HTR-8/SVneo (cell line): ENCODE measurements at places on chromosomes 2 and 18.
A peak's percentile ranks its signal among the peaks of the same experiment; 100 is the strongest.

DNA sequence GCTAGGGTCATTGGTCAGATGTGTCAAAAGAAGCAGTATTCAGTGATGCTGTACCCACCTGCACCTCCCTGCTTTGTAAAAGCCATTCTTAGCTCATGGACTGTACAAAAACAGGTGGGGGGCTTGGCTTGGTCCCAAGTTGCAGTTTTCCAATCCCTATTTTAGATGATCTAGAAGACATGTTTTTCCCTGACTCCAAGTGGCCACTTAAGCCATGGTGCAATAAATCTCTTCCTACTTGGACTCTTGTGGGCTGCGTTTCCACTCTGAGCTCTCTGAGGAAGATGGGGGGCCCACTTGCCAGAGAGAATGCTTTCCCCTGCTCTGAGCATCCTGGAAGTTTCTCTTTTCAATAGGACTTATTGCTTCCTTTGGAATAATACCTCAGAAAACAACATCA, 57.0 kb upstream of the SPP2 start:
- DNase-seq = no peak

GRCh38 chr2:61878761-61879160, 9.7 kb downstream of the CCT4 start:
- no peak for DNase-seq

DNA sequence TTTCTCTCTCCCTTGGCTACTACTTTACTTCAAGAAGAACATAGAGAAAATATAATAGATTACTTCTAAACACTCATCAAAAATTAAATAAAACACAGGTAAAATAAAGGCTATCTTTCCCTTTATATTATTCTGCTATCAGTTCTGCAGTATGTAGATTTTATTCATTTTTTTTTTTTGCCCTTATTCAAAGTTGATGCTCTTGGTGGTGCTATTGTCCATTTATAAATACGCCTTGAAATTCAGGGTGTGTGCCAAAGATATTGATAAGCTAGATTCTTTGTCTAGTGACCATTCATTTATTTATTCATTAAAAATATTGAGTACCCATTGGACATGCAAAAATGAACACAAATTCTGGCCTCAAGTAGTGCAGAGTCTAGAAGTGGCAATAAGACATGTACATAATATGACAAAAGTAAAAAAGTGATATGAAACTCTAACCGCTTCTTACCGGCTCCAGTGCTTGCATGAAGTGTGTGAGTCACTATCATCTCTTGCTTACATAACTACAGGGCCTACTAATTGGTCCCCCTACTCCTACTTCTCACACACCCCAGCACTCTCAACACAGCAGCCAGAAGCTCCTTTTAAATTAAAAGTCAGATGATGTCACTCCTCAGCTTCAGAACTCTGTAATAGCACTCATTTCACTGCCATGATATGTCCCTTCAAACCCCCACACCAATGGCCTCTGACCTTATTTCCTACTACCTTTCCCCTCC, 208.3 kb upstream of the FANCL start:
- no peak for DNase-seq

DNA sequence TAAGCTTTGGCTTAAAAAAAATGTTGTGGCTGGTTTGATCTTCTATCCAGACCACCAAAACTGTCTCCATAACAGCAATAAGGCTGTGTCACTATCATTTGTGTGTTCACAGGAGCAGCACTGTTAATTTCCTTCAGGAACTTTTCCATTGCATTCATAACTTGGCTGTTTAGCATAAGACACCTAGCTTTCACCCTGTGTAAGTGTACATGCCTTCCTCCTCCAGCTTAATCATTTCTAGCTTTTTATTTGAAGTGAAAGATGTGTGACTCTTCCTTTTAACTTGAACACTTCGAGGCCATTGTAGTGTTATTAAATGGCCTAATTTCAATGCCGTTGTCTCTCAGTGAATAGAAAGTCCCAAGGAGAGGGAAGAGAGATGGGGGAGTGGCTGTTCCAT, 352.9 kb upstream of the VWC2L start:
- DNase-seq = no peak

GRCh38 chr2:18860179-18860578, 270.8 kb upstream of the NT5C1B start:
- no peak for DNase-seq

DNA sequence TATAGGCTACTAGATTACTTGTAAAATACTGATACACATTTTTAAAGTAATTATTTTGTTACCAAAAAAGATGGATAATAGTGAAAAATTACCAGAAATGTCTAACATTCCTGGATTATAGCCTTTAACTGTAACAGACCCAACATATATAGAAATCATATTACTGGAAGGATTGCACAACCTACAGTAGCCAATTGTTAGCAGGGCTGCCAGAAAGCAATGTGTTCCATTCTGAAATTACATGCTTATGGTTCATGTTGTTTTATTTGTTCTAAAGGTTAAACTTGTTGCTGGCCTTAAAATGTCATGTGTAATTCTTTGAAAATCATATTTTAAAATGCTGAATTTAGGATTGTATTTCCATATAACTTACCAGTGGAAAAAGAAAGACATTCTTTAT, 793.6 kb upstream of the ACVR2A start:
- no peak for DNase-seq

GRCh38 chr2:190344276-190344827, 963 bp downstream of the INPP1 start:
- peak; percentile 56 for DNase-seq

GRCh38 chr18:51726614-51727013, 529.1 kb upstream of the MEX3C start:
- no peak for DNase-seq

DNA sequence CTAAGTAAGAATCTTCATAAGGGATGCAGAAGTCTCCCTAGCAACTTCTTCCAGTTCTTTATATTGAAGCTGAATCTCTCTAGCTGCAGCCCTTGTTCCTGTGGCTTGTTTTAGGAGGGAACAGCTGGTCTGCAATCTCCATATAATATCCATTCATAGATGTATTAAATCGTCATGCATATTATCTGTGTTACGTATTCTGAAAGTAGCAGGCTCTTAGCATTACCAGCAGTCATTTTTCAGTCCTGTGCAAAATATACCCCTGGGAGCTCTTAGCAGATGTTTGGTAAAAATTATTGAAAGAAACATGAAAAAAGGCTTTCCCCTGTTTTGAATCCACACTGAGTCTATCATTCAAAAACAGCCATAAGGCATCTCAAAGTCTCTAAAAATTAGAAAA, 385.3 kb downstream of the IRS1 start:
- no peak for DNase-seq

- no peak for DNase-seq
Measured at GRCh38 chr2:99644419-99644787, 154.6 kb upstream of the REV1 start.

DNA sequence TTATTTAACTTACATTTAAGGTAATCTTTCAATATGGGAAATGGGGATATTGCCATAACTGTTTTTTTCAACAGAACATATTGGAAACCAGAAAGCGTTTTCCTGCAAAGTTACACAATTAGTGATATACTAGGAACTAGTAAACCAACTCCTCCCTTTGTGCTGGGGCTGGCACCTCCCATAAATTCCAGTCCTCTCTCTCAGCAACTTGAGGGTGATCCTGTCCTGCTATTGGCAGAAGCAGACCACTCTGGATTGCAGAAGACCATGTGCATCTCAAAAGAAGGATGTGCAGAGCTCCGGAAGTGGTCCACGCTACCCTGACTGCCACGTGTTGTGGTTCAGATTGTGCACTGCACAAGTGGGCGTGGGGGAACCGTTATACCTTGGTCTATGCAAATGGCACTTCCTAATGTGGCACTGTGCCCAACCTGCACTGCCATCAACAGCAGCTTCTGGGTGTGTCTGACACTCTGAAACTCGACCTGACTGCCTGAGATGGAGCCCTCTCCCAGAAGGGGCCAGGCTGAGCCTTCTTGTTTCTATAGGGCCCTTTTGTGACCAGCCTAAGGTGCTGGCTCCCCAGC, 219.2 kb downstream of the ZNF516 start:
- no peak for DNase-seq

- no peak for DNase-seq
Measured at GRCh38 chr2:45777996-45778719, 126.7 kb downstream of the PRKCE start.

- DNase-seq = peak; percentile 54
Measured at GRCh38 chr2:36351736-36352349, 3.7 kb upstream of the CRIM1 start.

DNA sequence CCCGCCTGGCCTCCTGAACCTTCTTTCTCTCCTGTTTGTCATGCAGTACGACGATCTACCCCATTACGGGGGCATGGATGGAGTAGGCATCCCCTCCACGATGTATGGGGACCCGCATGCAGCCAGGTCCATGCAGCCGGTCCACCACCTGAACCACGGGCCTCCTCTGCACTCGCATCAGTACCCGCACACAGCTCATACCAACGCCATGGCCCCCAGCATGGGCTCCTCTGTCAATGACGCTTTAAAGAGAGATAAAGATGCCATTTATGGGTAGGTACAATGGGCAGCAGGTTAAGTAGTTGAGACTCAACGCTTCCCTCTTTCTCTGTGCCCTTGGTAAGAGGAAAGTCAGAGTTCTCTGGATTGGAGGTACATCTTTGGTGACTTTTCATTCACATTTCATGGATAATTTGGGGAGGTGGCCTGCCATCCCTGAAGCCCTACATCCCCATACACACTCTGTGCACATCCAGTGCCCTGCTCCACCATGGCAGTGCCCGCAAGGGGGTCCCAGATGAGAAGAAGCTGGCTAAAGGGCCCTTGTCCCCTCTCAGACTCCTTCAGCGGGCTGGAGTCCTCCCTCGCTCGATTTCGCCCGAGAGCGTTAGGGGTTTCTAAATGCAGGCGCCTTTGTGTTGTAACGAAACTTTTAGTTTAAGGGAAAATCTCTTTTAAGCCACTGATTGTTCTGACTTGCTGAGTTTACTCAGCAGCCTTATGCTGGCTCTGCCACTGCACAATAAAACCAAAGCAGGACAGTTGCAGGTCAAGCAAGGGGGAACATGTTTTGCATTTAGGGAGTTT, 3.0 kb downstream of the MEIS1 start:
- DNase-seq = no peak

- no peak for DNase-seq
Measured at GRCh38 chr2:182426918-182427240, at the start of gene PDE1A. Gene PDE1A (minus strand): TSS chr2:182427036.

- no peak for DNase-seq
Measured at GRCh38 chr18:37489998-37490397, 75.6 kb downstream of the CELF4 start.

DNA sequence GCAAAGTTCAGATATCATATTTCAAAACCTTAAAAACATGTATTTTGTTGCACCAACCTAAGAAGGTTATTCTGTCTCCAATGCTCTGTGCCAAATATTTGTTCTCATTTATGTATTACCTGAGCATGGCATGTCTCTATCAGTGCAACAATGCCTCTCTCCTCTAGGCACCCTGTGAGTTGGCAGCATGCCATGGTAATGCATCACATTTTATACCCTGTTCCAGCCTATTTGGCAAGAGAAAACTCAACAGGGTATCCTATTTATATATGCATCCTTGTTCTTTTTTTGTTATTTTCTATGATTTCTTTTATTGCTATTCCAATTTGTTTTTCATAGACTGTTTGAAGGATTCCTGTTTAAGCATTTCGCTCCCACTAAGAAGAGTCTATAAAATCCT, 126.3 kb upstream of the NRXN1 start:
- DNase-seq = no peak

DNA sequence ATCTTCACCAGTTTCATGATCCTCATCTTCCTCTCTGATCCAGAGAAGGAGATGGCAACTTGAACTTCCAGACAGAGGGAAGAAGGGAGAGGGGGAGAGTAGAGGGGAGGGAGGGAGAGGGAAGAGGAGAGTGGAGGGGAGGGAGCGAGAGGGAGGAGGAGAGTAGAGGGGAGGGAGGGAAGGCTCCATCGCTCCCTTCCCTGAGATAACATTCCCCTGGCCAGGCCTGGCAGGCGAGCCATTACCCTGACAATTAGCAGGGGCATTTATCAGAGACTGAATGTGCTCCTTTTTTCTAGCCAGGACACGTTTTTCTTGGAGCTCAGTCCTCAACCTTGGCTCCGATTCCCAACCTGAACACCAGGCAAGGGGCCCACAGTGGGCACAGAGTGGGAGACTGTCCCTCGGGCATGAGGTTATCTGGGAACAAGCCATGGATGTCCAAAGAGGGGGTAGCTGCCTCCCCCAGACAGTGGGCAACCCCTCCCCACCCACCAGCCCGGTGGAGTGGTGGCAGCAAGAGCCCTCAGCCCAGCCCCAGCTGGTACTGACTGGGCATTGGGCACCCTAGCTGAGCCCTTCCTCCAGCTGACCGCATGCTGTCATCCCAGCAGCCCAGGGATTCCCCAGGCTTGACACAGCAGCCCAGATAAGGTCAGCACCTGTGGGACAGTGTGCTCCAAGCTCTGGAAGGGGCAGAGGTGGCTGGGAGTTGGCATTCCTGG, 81.8 kb downstream of the TNS1 start:
- DNase-seq = no peak

- peak; percentile 90 for DNase-seq
Measured at GRCh38 chr2:101252408-101253012, at the start of gene CNOT11. Gene CNOT11 (plus strand): TSS chr2:101252886. CDS start chr2:101252965, 79 bp downstream.

DNA sequence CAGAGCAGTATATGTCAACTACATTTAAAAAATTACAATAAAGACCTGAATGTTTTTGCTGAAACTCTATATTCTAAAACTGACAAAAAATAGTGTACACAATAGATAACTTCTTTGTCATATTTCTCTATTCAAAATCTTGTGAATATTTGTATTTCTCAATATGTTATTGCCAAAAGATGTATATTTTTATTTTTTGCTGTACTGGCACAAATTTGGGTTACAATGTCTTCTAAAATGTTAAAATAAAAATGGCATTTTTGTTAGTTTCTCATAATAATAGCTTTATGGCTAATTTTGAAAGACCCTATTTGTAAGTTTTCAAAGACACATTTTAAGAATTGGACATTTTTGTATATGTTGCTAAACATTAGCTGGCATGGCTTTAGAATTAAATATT, 630 bp upstream of the ARHGEF33 start:
- no peak for DNase-seq

DNA sequence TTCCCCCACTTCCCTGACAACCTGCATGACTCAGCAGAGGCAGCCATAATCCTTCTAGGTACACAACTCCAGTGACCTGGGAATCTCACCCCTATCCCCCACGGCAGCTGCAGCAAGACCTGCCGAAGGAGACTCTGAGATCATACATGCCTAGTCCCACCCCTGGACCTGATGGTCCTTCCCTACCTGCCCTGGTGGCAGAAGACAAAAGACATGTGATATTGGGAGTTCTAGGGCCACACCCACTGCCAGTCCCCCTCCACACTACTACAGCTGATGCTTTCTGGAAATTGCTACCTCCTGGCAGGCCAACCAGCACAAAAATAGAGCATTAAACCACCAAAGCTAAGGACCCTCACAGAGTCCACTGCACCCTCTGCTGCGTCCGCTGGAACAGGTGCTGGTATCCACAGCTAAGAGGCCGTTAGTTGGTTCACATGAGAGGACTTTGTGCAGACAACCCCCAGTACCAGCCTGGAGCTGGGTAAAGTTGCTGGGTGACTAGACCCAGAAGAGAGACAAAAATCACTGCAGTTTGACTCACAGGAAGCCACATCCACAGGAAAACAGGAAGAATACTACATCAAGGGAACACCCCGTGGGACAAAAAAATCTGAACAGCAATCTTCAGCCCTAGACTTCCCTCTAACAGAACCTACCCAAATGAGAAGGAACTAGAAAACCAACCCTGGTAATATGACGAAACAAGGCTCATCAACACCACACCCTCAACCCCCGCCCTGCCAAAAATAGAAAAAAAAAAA, 12.5 kb downstream of the MARCO start:
- DNase-seq = no peak

GRCh38 chr2:134412639-134412999, 158.7 kb downstream of the MGAT5 start:
- DNase-seq = no peak
